ENCODE measurements at places on chromosomes 6 and 20.

GRCh38 chr6:6091608-6092002 is 84.9 kb upstream of the NRN1 start:
- no peak for DNase-seq

GRCh38 chr6:37103169-37104039 is 66.5 kb upstream of the PIM1 start:
- DNase-seq, result no peak

GRCh38 chr6:108883172-108883571 is 35.0 kb downstream of the ARMC2 start:
- no peak for DNase-seq

DNA sequence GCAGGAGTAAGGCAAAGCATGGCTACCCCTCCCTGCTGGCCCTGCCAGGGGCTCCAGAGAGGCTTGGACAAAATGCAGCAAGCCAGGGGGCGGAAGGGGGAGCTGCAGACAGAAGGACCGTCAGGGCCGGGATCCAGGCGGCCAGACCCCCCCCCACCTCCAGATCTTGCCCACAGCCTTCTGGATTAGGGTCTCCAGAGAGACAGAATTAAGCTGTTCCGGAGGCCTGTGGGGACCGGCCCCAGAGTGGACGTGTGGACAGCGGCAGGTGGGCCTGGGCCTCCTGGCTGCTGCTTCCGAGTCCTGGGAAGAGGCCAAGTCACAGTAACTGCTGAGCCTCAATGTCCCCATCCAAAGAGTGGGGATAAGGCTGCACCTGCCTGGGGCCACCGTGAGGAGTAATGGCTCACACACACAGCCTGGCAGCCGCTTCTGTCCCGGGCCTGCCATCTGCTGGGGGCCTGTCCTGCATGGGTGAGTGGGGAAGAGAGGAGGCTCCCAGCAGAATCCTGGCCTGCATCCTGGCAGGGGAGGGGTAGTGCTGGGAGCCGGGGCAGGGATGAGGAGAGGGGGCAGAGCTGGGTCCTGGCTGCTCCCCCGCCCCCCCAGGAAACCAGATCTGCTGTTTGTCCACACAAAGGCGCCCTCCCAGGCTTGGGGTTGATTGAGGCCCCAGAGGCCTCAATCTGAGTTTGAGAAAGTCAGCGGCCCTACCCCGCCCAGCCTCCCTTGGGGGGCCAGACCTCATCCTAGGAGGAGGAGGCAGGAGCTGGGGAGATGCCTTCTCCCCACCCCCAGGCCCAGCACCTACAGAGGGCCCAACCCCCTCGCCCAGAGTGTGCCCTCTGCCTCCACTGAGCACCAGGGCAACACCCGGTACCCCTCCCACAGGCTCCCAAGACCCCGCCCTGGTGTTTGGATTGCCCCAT is 3.9 kb downstream of the LAMA5 start:
- no peak for DNase-seq
